ENCODE measurements at places on chromosomes 4 and X. TPM values are rescaled to one million over a fixed set of nuclear protein-coding genes. Genes with fewer than 3 reads are reported as not detected.

DNA sequence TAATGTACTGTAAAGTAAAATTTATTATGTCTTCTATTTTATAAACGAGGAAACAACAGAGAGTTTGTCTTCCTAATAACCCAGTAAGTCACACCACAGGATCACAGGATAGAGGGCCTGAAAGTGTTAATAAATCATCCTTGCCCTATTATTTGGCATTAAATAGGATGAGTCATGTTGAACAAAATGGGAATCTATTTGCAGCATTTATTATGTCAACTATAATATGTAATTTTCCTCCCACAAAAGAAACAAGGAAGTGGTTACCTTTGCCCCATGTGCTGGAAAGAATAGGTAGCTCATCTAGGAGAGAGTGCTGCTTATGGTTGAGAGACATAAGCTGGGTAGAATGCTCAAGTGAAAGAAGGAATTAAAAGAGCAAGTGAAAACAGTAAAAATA lies 237.6 kb upstream of the NDST3 start:
- DNase-seq: no peak

FHDC1 gene
- 0.04 TPM for total RNA-seq

DNA sequence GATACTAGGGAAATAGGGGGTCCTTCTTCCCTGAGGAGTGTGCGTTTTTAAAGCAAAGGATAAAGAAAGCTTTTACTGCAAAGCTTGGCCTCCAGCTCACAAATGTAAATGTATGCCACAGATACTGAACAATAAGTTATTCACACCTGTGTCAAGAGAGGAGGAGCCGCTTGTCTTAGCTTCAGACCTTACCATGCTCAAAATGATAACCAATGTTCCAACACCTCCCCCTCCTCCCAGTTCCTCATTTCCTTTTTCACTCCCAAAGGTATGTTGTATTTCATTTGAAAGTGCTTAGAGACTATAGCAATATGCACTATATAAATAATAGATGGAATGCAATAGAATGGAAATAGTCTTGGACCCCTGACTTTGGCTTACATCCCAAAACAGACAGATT lies 47.0 kb upstream of the RAPGEF2 start:
- no peak for DNase-seq

BEND2 gene
- not detected for total RNA-seq

- no peak for DNase-seq
Observed at GRCh38 chr4:24795666-24796381, 451 bp downstream of the SOD3 start.

- DNase-seq: no peak
Observed at GRCh38 chr4:1728061-1728980, 7.0 kb downstream of the TACC3 start.

DNA sequence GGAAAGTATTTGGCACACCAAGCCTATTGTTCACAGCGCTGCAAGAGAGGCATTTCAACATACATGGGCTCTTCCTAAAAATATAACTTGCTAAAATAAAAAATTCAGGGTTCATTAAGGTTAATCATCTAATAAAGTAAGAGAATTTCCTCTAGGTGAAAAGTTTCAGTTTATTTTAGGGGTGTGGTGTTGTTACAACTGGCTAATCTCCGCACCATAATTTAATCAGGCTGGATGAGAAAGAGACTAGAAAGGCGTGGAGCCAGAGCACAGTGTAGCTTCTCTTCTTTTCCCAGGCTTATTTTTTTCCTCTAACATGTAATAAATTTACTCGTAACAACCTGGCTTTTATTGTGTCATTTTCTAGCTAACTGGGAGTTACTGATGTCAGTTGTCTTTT lies 47.9 kb downstream of the FHL1 start:
- DNase-seq: no peak

UVSSA gene
- total RNA-seq: 4.2 TPM

FABP2 gene
- total RNA-seq: not detected

DNA sequence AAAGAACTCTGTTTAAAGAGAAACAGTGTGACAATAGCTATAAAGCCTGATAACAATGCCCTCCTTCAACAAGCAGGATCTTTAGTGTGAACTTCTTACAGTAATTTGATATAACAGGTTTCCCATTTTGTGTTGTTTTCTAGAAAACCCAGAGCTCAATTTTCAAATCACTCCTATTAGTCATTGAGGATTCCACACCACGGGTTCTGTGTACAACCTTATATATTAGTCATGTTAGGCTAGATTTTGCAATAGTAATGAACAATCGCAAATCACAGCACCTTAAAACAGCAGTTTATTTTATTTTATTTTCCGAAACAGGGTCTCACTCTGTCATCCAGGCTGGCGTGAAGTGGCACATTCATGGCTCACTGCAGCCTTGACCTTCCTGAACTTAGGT lies 1020.9 kb upstream of the INTU start:
- no peak for DNase-seq

DNA sequence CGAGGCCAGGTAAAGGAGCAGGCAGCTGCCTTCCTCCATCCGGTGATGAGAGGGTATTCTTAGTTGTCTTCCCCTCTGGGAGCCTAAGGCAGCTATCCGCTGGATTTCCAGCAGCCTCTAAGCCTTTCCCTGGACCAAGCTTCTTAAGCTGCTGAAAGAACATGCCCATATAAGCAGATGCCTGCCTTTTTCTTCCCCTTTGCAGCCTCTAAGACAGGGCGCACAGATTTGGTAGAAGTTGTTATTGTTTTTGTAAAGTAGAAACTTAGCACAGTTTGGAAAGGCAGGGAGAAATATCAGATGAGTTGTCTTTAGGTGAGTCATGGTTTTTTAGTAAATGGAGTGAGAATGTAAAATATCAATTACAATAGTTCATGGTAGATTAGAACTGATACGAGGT lies 210.8 kb downstream of the ARHGAP10 start:
- DNase-seq: no peak

DNA sequence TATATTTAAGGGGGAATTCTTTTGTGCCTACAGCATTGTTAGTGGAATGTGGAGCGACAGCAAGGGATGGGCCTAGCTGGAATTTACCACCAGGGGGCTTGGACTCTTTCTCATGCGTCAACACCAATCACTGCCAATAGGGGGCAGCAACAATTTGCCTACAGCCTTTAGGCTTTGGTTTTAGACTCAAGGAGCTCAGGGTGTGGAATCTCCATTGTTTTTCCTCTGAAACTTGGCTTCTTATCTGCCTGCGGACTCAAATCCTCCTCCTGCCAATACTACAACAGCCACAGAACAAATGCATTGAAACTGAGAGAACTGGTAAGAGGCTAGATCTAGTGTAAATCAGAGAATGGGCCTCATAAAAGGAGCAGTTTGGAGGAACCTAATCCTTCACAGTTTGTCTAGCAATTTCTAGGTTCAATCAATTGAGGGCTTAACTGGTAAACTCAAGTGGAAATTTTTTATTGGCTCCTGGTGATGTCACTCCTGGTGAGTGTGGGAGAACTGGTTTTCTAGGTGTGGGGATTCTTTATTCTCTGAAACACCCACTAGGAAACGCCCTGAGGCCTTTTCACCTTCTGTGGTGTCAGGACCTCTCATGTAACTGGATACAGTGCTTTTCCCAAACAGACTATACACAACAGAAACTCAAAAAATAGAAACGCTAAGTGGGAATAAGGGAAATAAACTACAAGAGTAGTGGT lies 27.9 kb upstream of the TMSB4X start:
- peak; percentile 71 for DNase-seq

DNA sequence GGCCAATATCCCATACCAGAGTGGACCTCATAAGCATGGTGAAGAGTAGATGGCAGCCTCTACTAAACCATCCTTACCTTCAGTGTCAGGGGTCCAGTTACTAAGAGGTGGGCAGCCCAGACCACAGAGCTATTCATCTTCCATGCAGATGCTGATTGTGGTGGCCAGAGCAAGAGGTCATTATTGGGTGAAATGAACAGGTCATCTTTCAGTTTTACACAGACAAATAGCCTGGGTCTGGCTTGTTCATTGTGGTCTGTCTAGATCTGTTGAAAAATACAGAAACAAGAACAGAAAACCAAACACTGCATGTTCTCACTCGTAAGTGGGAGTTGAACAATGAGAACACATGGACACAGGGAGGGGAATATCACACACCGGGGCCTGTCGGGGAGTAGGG lies 71.3 kb downstream of the PAK3 start:
- DNase-seq: no peak

GRCh38 chr4:1027915-1028238 lies 16.5 kb downstream of the FGFRL1 start:
- no peak for DNase-seq

- no peak for DNase-seq
Observed at GRCh38 chrX:29528281-29528680, 687.1 kb upstream of the MAGEB2 start.

ADAM29 gene
- not detected for total RNA-seq

GRCh38 chr4:110636680-110637407 lies 14.0 kb upstream of the PITX2 start:
- DNase-seq: no peak

- DNase-seq: no peak
Observed at GRCh38 chr4:64192731-64193412, 216.4 kb downstream of the TECRL start.

CLDN34 gene
- 0.26 TPM for total RNA-seq

DNA sequence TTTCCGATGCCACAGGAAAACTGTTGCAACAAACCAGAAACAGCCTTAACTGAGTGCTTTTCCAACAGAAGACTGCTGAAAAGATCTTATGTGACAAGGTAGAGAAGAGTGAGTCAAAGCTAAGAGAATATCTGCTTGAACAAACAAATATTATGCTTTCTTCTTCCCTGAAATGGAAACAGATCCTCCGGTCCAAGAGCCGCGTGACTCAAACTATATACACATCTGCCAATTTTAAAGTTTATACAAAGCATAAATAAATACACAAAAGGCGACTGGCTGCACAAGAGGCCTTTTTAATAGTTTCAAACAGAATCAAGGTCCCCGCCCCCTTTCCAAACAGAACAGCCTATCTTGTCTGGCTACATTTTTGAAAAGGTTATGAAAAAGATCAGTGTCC lies 329.7 kb upstream of the F9 start:
- no peak for DNase-seq

ARMCX1 gene
- 42.7 TPM for total RNA-seq

- DNase-seq: no peak
Observed at GRCh38 chrX:85897362-85898126, 149.8 kb downstream of the CHM start.

DNA sequence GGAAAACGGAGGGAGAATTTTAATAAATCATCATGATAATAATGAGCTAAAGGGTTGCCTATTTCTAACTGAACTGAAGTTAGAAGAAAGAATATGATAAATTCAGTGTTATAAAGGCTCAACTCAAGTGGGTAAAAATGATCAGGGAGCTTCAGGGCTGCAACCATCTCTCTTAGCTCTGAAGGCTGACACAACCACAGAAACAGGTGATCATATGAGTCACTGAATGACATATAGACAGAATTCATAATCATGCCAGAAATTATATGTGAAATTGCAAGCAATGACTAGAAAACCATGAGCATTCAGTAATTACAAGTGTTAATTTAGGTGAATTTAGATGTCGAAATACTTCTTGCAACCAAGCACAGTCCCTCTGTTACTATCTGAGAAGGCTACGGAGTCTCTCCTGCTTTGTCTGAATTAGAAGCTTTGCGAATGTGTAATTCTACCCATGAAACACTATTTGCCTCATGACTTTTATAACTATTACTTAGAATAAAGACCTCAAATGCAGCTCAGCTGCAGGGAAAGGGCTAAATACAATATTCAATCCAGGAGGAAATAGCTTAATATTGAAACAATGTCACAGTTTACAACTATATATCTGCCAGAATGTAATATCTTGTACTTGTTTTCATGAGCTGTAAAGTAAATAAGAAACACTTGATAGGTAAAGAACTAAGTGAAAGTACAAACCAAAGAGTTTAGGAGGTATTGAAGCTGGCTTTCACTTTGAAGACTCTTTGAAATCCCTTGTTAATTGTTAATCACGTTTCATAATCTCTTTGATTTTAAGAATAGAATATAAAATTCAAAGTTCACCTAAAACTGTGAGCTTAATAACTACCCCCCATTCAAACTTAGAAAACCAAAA lies 1972.6 kb downstream of the ARAP2 start:
- DNase-seq: no peak

- no peak for DNase-seq
Observed at GRCh38 chrX:23187819-23188218, 146.8 kb upstream of the PTCHD1 start.

- DNase-seq: no peak
Observed at GRCh38 chr4:10296730-10297129, 160.5 kb downstream of the ZNF518B start.

REPS2 gene
- total RNA-seq: 3.8 TPM

- no peak for DNase-seq
Observed at GRCh38 chr4:76306882-76307659, 538 bp downstream of the STBD1 start.

JCHAIN gene
- total RNA-seq: not detected

TCEAL1 gene
- total RNA-seq: 15.8 TPM

- DNase-seq: no peak
Observed at GRCh38 chr4:41992967-41993857, 2.9 kb downstream of the SLC30A9 start.

TLR1 gene
- total RNA-seq: 6.5 TPM

DNA sequence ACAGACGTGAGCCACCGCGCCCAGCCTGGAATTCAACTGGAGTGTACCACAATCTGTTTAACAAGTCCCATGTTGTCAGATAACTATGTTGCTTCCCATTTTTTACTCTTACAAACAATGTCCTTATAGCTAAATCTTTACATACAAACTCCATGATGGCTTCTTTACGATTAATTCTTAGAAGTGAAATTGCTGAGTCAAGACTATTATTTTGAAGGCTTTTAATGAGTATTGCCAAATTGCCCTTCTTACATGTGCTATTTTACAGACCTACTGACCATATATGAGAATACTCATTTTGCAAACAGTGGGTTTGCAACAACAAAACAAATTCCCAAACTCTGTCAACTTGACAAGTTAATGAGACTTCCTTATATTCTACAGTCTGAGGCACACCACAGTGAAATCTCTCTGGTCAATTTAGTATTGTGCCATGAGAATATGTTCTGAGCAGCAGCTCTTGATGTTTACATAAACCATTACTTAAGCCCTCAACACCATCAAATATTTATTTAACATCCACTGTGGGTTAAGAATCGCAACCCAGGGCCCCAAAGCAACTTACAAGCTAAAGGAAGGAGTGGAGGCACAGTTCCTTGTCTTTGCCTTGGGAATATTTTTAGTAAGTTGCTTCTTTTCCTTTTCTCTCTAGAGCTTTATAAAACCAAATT lies 128.5 kb downstream of the SPRY1 start:
- DNase-seq: no peak

CLDN22 gene
- not detected for total RNA-seq

DNA sequence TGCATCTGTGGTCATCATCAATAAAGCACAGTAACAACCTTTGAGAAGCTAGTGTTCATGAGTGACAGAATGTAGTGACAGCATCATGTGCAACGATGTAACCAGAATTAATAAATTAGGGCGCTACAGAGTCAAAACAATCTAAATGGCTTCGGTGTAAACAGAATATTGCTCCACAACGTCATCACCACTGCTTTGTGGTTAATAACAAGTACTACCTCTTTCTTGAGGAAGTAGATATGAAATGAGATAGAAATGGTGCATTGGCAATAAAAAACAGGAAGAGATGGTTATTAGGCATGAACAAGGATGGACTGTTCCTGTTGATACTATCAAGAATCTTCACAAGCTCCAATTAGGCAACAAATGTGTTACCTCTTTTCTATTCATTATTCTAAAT lies 8.7 kb upstream of the PDHA2 start:
- DNase-seq: no peak

GRCh38 chr4:169270810-169271691 lies at the start of gene SH3RF1:
SH3RF1 (minus strand) TSS chr4:169270956; CDS start chr4:169269212, 1,744 bp downstream.
- peak; percentile 57 for DNase-seq

- no peak for DNase-seq
Observed at GRCh38 chr4:145735827-145736226, 55.9 kb downstream of the C4orf51 start.

GRCh38 chr4:110073053-110073845 lies 125.2 kb downstream of the ELOVL6 start:
- DNase-seq: no peak

All from pulmonary artery endothelial cell (primary cell).